ENCODE measurements at places on chromosomes 16 and 17.
A peak's percentile ranks its signal among the peaks of the same experiment; 100 is the strongest.

GRCh38 chr17:51913491-51914205, 244.9 kb downstream of the CA10 start:
- DNase-seq, result no peak

GRCh38 chr17:49995055-49995738, at the start of gene DLX3:
DLX3 (minus strand) TSS chr17:49995224; CDS start chr17:49994998, 226 bp downstream.
- no peak for DNase-seq

DNA sequence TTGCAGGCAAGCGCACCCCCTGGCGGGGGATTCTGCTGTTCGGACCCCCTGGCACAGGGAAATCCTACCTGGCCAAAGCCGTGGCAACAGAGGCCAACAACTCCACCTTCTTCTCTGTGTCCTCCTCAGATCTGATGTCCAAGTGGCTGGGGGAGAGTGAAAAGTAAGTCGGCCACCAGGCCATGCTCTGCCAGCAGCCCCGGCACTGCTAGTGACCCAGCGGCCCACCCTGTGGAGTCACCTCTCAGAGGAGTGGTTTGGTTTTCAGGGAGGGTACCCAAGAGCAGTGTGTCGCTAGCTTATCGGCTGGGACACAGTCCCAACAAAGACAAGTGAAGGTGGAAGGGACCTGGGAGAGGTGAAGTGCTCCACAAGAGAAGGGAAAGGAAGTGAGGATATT, 8.2 kb downstream of the VPS4A start:
- no peak for DNase-seq

- no peak for DNase-seq
Observed at GRCh38 chr16:11121914-11122692, 133.9 kb downstream of the SOCS1 start.

GRCh38 chr16:19842426-19843157, 42.1 kb downstream of the GPRC5B start:
- DNase-seq, result no peak

DNA sequence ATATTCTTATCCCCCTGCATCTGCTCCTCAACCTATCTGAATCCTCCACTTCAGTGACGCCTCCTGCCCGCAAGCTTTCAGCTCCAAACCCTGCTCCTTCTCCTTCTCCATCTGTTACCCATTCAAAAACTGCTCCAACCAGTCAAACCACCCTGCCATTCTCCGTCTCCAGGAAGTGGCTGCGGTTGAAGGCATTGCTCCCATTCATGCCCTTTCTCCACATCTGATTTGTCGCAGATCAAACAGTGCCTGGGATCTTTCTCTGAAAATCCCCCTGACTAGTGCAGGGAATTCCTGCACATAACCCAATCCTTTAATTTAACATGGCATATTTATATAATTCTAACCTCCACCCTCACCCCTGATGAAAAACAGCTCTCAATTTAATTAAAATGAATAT, 56.3 kb downstream of the SLFN5 start:
- DNase-seq, result no peak

DNA sequence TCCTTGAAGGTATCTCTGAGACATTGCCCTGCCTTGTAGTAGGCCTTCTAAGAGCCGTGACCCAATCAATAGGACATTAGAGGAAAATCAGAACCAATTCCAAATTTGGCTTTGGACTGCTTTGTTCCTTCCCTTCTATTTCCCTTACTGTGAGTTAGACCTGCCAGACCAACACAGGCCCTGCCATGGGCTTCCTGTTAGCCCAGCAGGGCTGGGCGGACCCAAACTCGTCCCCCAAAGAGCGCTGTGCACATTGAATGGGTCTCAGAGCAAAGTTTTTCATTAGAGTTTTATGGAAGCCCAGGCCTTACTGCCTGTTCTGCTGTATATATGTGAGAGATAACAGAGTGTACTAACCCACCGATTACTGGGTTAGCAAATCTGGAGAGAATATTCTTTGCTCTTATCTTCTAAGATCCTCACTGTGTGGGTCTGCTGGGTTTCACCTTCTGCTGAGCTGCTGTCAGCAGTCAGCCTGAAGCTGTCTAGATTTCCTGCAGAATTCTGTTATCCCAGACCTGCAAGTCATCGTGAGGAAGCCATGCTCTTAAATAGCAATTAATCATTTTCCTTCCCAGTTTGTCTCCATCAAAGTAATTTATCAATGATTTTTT, 5.7 kb downstream of the ARHGAP44 start:
- no peak for DNase-seq

DNA sequence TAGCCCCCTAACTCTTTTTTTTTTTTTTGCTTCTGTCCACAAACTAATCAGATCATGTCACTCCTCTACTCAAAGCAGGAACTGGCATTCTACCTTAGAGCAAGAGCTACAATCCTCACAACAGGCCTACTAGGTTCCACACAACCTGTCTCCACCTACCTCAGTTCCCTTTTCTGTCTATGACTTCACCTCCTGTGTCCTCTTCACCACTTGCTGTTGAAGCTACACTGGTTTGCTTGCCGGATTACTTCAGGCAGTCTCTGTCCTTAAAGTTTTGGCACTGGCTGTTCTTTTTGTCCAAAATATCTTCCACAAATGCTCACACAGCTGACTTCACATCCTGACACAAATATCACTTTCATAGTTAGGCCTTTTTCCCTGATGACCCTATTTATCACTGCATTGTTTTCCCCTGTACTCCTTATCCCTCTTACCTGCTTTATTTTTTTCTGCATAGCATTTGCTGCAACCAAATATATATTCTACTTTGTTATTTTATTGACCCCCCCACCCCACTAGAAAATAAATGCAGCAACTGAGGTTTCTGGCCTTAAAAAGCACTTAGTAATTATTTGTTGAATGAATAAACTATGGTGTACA, 72.0 kb downstream of the KANSL1 start:
- DNase-seq, result no peak

DNA sequence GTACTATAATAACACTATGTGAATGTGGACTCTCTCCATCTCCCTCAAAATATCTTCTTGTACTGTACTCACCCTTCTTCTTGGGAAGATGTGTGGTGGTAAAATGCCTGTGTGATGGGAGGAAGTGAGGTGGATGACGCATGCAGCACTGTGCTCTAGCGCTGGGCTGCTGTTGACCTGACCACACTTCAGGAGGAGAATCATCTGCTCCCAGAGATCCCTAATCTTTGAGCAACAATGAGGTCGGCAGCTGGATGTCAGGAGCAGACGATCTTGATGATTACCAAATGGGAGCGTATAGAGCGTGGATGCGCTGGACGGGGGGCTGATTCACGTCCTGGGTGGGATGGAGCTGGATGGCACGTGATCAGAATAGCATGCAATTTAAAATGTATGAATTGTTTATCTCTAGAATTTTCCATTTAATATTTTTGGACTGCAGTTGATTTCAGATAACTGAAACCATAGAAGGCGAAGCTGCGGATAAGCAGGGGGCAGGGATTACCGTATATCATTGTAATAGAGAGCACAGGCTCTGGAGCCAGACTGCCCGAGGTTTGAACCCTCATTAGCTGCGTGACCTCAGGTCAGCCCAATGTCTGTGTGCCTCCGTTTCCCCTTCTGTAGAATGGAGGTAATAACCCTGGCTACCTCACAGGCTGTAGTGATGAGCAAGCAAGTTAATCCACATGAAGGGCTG, 23.7 kb upstream of the CYLD start:
- DNase-seq, result no peak

DNA sequence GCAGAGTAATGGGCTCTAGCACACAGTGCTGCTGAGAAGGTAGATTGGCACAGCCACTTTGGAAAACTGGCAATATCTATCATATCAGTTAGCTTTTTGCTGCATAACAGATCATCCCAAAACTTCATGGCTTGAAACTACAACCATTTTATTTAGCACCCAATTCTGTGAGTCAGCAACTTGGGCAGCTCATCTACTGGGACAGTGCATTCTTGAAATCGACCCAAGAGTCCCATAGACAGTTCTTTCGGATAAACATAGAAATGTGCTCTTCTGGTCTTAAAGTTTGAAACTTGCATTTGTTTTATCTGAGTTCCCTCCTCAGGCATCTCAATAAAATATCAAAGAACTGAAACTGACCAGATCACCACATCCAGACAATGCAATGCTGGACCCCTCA, 76.7 kb downstream of the CEP112 start:
- DNase-seq, result no peak

GRCh38 chr16:86755571-86756006, 177.2 kb downstream of the FOXL1 start:
- DNase-seq, result no peak

- DNase-seq, result no peak
Observed at GRCh38 chr17:16250635-16251034, 33.6 kb downstream of the PIGL start.

DNA sequence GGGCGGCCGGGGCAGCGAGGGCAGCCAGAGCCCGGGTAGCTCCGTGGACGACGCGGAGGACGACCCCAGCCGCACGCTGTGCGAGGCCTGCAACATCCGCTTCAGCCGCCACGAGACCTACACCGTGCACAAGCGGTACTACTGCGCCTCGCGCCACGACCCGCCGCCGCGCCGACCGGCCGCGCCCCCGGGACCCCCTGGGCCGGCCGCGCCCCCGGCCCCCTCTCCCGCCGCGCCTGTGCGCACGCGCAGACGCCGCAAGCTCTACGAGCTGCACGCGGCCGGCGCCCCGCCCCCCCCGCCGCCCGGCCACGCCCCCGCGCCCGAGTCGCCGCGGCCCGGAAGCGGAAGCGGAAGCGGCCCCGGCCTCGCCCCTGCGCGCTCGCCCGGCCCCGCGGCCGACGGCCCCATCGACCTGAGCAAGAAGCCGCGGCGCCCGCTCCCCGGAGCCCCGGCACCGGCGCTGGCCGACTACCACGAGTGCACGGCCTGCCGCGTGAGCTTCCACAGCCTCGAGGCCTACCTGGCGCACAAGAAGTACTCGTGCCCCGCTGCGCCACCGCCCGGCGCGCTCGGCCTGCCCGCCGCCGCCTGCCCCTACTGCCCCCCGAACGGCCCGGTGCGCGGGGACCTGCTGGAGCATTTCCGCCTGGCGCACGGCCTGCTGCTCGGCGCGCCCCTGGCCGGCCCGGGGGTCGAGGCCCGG, 36.1 kb upstream of the ZC3H18 start:
- DNase-seq, result peak; percentile 60

DNA sequence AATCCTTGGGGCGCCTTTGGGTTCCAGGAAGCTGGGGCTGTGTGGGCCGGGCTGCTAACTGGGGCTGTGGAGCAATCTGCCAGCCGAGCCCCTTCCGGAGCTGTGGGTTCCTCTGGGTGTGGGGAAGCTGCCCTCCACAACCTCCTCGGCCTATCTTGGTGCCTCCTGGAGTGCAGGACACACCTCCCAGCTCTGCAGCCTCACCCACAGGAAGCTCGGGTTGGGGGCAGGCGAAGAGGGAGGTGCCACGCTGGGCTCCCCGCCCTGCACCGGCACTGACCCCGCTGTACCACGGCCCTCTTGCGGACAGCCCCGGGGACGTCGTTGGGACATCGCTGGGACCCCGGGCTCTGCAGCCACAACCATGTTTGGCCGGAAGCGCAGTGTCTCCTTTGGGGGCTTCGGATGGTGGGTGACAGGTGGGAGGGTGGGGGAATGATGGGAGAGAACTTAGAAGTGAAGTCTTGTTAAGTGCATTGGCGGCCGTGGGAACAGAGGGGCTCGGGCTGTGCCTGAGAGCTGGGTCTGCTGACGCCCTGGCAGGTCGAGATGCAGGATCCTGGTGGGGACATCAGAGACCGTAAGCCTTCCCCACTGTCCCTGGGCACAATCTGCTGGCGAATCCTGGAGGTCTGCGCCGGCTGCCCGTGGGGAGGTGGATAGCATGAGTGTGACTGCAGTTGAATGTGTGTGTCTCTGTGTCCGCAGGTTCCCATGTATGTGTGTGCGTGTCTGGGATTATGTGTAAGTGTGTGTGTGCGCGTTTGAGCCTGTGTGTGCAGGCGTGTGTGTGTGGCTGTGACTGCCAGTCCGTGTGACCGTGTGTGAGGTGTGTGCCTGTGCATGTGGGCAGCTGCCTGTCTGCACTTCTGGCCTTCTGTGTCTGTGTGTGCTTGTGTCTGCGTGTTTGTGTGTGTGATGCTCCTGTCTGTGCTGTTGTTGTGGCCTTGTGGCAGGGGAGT, at the start of gene RAP1GAP2:
Gene RAP1GAP2 (plus strand): TSS at position 275 of the 962 bp plus-strand sequence. CDS start 90 bp downstream, at position 365.
- no peak for DNase-seq

DNA sequence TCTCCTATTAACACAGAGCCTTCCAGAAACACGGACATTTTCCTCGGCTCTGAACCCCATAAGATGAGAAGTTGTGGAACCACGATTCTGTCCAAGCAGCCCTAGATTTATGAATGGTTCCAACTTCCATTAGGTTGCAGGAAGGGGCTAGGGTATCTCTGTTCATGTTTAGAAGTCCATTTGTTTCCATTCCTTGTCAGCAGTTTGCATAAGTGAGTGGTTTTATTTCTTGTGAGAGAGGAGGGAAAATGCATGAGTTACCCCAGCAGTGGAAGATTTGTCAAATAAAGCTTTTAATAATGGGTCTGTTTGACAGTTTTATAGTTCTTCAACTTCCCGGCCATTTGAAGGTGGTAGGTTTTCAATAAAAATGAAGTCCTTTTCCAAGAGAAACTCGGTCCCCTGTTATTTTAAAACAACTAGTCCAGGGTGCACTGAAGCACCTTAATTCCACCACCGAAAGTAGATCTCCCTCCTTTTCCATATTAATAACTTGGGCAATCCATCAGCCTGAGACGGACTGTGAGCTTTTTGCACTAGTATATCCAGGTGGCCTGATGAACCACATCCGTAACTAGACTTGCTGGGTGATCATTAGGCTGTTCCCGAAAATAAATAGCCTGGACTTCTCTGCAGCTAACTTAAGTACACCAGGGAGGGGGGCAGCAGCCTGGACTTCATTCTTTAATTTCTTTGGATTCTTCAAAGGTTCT, 181.3 kb downstream of the TMEM114 start:
- DNase-seq, result no peak

DNA sequence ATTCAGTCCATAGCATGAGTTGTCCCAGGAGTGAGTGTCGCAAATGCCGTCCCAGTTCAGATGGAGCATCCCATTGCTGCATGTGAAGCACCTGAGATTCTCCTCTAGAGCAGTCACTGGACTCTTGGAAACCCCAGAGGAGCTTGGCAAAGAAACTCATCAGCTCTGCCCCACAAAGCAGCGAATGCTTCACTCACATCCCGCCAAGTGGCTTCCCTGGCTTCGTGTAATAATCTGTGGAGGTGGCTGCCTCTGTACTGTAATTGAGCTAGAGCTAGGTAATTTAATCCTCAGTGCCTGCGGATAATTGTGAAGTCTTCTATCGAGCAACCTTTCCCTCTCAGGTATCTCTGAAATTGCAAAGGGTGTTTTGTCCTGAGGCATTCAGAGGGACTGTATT, 107.1 kb downstream of the SNX29 start:
- DNase-seq, result no peak

All from NCI-H1930 (cell line).